ENCODE measurements at places on chromosomes 16 and 17.

DNA sequence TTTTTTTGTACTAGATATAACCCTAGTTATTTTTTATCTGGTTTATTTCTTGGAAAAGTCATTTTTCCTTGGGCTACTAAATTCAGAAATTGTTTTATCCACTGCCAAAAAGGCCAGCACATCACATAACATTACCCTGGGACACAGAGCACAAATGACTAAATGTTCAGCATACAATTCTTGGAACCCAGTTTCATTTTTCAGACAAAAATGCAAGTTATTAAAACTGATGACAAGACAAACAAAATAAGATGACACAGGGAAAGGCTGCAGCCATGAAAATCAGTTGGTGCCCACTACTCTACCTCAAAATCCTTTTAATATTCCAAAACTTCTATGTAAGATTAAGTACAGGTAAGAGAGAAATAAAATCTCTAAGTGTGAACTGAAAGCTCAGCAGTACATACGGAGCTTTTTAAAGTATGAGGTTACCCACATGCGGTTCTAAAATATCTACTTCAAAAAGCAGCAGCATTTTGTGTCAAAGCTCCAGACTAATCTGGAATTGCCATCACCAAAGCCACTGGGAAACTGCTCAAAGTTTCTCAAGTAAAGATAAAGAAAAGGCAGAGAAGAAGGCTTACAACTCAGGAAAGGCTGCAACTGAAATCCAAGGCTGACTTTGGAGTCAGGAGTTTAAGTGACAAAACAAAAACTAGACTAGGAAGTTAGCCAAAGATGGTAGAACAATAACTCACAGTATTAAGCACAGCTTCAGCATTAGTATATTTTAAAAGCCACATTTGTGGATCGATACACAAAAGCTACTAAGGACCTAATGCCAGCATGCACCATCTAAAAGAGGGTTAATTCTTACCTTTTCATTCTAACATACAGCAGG lies 41.4 kb downstream of the AP1G1 start:
- no peaks in the 10 kb centered on the region for H3K4me1 ChIP-seq
- H3K27ac ChIP-seq, result no peak overlapping the region
- H3K4me3 ChIP-seq, result no peak overlapping the region
- no peak for DNase-seq
- H3K36me3 ChIP-seq, result peaks cover 8% of the 10 kb centered on the region
- no peaks in the 10 kb centered on the region for H3K27me3 ChIP-seq

DNA sequence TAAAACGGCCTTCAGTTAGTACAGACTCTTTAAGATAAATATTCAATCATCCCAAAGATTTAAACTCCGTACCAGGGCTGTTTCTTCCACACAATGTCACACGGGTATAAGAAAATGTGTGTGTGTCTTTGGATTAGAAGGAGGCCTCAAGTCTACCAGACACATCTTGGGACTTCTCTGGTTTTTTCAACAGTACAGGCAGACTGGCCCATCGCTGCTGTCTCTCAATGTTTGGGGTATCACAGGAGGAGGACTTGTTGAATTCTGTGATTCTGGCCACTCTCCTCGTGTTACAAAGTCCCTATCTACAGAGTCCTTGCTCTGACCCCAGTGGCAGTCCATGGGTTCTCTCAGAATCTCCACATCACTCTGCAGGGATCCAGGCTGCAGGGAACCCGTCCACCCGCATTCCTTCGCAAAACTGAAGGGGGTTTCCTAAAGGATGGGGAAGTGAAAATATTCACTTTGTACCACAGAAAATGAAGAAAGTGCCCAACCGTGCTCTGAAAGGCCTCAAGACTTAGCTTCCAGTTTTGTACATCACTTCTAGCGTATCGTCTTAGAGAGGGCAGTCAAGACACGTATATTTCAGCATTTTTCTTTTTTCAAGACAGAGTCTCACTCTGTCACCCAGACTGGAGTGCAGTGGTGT lies 373.2 kb downstream of the NPIPA8 start:
- H3K4me1 ChIP-seq, result no peaks in the 10 kb centered on the region
- H3K36me3 ChIP-seq, result no peaks in the 10 kb centered on the region
- H3K27me3 ChIP-seq, result no peaks in the 10 kb centered on the region
- DNase-seq, result peak; percentile 30

GRCh38 chr17:12789481-12790248 lies at the start of gene ARHGAP44:
Gene ARHGAP44, plus strand, starts transcription at chr17:12789498. Its CDS starts 341 bp downstream, at chr17:12789839.
- peak within 1 kb of the TSS; percentile 31 for H3K4me3 ChIP-seq
- H3K4me1 ChIP-seq, result peaks cover 10% of the 10 kb centered on the region
- DNase-seq, result peak; percentile 59
- H3K36me3 ChIP-seq, result no peaks in the 10 kb centered on the region

DNA sequence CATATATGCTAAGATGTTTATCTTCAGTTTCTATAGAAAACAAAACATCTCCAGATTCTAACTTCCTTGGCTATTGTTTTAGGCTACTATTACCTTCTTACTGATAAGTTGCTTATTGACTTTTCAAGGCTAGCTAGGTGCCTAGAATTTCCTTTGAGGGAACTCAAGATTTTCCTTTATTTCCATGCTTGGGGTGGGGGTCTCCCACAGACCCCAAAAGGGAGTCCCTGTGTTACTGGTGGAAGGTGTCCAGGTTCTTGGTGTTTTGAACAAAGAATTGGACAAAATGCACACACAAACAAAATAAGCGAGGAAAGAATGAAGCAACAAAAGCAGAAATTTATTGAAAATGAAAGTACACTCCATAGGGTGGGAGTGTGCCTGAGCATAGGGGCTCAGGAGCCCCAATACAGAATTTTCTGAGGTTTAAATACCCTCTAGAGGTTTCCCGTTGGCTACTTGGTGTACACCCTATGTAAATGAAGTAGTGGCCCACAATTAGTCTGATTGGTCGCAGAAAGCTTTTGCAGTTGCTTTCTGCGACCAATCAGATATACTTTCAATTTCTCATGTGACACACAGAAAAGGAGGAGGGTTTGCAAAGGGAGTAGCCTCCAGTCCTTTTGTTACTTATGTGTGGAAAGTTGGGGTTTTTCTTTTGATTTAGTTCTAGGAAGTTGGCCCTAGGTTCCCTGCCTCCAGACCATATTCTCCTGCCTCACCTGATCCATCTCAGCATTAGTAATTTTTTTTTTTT lies 67.5 kb downstream of the MARF1 start:
- H3K36me3 ChIP-seq, result no peaks in the 10 kb centered on the region
- H3K27ac ChIP-seq, result no peak overlapping the region
- H3K27me3 ChIP-seq, result no peaks in the 10 kb centered on the region

DNA sequence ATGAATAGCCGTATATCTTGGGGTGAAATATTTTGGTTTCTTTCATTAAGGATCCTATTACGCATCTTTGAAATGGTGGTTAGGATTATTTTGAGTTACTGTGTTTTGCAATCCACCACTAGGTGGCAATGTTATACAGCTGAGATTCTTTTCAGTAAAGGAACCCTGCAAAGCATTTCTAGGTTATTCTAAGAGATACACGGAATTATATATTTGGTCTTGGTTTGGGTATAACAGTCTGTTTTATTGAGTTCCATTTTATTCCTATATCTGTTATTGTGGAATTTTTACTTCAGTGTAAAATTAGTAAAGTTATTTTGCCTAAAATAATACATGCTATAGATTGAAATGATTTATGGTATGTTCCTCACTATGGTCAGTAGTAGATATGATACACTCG lies 62.9 kb upstream of the CPHXL start:
- no peaks in the 10 kb centered on the region for H3K36me3 ChIP-seq
- no peaks in the 10 kb centered on the region for H3K27me3 ChIP-seq
- DNase-seq, result peak; percentile 60
- no peak overlapping the region for H3K27ac ChIP-seq
- H3K4me1 ChIP-seq, result no peaks in the 10 kb centered on the region

- no peaks in the 10 kb centered on the region for H3K4me1 ChIP-seq
- H3K27me3 ChIP-seq, result no peaks in the 10 kb centered on the region
- H3K4me3 ChIP-seq, result no peak overlapping the region
- no peak for DNase-seq
These were observed 1046.6 kb downstream of the CDH8 start for GRCh38 chr16:60989592-60989991.

DNA sequence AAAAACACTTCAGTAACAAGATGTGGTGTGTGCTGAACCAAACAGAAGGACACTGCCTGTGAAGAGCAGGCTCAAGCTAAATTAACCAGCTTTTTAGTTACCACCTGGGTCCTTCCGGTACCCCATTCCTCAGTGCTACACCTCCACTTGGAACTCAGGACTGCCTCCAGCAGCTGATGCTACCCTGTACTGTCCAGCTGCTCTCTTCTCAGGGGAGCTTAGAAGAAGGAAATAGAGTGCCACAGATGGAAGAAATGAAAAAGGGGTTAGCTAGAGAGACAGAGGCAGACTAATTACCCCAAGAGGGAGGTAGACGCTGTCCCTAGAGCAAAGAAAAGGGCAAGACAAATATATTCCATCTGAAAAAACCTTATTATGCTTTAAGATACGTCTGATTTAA lies 5.7 kb downstream of the MED13 start:
- peaks cover 28% of the 10 kb centered on the region for H3K4me1 ChIP-seq
- no peaks in the 10 kb centered on the region for H3K27me3 ChIP-seq
- no peak for DNase-seq
- no peaks in the 10 kb centered on the region for H3K36me3 ChIP-seq
- no peak overlapping the region for H3K4me3 ChIP-seq

DNA sequence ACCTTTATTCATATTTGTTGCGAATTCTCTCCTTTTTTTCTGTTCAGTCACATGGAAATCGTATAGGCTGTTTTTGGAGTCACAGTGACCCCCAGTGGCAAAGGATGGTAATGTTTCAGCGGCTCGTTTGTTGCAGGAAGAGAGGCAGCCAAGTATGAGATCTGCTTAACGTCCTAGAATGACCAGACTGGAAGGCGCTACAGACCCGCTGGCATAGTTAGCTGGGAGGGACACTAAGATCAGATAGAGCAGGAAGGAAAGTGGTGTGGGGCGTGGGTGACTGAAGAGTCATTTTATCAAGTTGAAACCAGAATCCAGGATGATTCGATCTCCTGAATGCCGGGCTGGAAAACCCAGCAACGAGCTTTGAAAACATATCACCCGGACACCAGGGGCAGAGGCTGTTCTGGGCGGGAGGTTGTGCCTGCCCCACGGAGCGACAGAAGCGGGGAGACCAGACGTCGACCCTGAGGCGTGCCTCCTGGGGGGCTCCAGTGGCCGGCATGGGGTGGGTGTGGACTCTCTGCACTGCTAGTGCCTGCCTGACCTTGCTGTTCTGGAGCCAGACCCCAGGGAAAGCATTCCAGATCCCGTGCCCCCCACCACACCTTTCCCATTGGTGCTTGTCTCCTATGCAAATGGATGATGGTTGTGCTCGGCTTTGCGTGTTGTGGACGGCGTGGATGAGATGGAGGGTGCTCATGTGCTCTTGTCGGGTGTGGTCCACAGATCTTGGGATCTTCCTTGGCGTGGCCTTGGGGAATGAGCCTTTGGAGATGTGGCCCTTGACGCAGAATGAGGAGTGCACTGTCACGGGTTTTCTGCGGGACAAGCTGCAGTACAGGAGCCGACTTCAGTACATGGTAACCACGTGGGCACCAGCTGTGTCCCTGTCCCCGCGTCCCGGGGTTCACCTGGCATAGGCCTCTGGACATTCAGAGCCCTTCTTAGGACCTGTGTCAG lies 7.7 kb downstream of the IL34 start:
- peak; percentile 82 for DNase-seq
- no peak overlapping the region for H3K4me3 ChIP-seq
- no peak overlapping the region for H3K27ac ChIP-seq

DNA sequence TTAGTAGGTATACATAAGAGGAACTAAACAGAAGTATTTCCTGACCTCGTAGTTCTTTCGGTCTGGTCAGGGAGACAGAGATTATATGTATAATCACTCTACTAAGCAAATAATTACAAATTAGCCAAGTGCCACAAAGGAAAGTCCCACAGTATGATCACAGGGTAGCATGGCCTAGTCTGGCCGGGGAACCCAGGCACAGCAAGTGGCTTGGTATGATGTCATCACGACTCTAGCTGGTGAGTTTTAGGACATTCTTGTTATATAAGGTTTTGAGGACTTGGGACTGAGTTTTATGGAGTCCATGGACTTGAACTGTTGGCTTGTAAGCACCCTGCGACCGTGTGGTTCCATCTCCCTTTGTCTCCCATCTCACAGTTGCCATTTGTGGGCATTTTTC lies 316.5 kb upstream of the ZFHX3 start:
- DNase-seq, result no peak
- no peak overlapping the region for H3K27ac ChIP-seq
- no peaks in the 10 kb centered on the region for H3K36me3 ChIP-seq
- H3K4me1 ChIP-seq, result no peaks in the 10 kb centered on the region

DNA sequence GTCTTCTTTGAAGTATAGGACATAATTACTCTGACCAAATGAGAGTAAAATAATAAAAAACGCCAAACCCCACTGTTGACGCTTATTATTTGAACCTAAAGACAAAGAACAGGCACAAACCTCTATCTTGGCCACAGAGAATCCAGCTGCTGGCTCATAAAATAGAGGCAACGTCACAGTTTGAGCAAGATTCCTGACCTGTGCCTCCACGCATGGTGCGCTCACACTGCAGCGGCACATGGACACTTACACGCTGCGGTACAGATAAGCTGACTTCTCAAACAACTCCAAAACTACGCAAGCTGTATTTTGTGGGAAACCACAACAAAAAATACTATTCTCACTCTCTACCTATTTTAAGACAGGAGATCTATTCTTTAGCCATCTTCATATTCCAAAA lies 38.8 kb upstream of the TRAP1 start:
- no peaks in the 10 kb centered on the region for H3K4me1 ChIP-seq
- H3K27me3 ChIP-seq, result no peaks in the 10 kb centered on the region
- H3K27ac ChIP-seq, result no peak overlapping the region
- peaks cover 4% of the 10 kb centered on the region for H3K36me3 ChIP-seq
- DNase-seq, result no peak
- H3K4me3 ChIP-seq, result no peak overlapping the region

DNA sequence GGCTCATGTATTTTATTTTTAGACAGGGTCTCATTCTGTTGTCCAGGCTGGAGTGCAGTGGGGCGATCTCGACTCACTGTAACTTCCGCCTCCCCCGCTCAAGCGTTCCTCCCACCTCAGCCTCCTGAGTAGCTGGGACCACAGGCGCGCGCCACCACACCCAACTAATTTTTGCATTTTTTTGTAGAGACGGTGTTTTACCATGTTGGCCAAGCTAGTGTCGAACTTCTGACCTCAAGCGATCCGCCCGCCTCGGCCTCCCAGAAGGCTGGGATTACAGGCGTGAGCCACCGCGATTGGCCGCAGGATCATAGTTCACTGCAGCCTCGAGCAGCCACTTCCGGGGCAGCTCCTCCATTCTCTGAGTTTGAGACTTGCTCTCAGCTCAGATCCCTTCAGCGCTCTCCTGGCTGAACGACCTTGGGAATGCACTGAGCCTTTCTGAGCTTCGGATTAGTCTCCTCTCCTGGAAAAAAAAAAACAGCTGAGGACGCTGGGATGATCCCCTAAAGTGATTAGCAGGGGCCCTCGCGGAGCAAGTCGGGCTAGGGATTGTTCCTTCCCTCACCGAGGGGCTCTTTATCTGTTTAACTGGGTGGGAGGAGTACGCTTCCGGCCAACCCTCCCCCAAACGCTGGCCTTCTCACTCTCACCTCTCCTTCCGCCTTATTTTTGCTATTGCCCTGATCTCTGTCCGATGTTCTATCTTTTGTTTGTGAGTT lies 1.1 kb upstream of the PKMYT1 start:
- no peak for DNase-seq
- peak overlapping the region; percentile 74 for H3K4me3 ChIP-seq
- no peak overlapping the region for H3K27ac ChIP-seq
- H3K4me1 ChIP-seq, result peaks cover 18% of the 10 kb centered on the region

Measured in B cell (primary cell).